ENCODE measurements at places on chromosomes 6 and 20.

- DNase-seq = no peak
Measured at GRCh38 chr6:2731281-2731909, 19.3 kb downstream of the MYLK4 start.

DNA sequence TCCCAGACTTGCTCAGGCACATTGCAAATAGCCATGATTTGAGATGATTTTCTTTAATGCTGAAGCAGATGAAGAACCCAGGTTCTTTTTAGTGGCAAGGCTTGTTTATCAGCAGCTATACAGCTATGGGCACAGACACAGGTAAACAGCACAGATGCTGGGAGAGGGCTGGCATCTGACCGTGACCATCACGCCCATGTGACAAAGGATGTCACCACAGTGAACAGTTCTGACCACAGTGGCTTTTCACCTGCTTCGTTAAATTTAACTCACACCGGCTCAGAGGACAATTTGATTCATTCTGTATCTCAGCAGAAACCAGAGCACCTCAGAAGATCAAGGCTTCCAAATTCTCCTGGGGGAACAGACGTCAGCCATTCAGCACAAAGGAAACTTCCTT, 142.6 kb downstream of the CDH26 start:
- no peak for DNase-seq

DNA sequence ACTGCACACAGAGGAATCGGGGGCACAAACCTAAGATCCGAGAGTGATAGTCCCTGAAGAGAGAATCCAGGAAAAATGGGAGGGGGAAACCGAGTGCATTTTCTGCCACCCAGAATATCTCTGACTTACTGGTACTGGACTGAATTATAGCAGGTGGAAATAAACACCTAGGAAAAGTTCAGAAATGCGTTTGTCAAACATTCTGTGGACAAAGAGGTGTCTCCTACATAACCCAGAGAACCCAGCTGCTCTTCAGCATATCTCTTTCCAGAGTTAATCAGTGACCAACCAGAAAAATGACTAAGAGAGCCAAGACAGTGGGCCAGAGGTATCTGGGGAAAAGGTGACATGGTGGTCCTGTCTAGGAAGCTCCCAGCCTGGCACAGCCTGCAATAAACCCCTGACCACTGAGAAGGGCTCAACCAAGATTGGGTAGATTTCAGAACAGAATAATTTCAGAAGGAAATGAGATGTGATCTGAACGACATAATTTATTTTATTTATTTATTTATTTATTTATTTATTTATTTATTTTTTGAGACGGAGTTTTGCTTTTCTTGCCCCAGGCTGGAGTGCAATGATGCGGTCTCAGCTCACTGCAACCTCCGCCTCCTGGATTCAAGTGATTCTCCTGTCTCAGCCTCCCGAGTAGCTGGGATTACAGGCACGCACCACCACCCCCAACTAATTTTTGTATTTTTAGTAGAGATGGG, 6.0 kb upstream of the VNN1 start:
- DNase-seq = no peak

- no peak for DNase-seq
Measured at GRCh38 chr6:160679402-160679769, 15.3 kb upstream of the LPA start.

- DNase-seq = no peak
Measured at GRCh38 chr6:112468359-112468758, 121.2 kb downstream of the RFPL4B start.

- DNase-seq = no peak
Measured at GRCh38 chr6:97689078-97689754, 406.2 kb upstream of the MMS22L start.

GRCh38 chr6:14664112-14664601, 546.6 kb downstream of the CD83 start:
- no peak for DNase-seq

GRCh38 chr6:56713254-56713672, 70.6 kb upstream of the DST start:
- DNase-seq = no peak

Data from esophagus squamous epithelium (tissue), 5 donors.